Stimulated activated CD4-positive, alpha-beta T cell treated with anti-CD3 and anti-CD28 coated beads, Interleukin-4, amount 100 ng/mL, for 24 hours (primary cell): ENCODE measurements at places on chromosomes 7 and 10.

- DNase-seq: no peak
These were observed 410.0 kb upstream of the RNF32 start for GRCh38 chr7:156230576-156230975.

- no peak for DNase-seq
These were observed 9.2 kb downstream of the NEBL start for GRCh38 chr10:20887706-20888555.

GRCh38 chr10:30371954-30372353, 22.9 kb upstream of the MTPAP start:
- DNase-seq: no peak

GRCh38 chr10:94803307-94803706, 40.8 kb downstream of the CYP2C19 start:
- DNase-seq: no peak

GRCh38 chr10:102595293-102595692, 49.0 kb upstream of the TRIM8 start:
- no peak for DNase-seq

DNA sequence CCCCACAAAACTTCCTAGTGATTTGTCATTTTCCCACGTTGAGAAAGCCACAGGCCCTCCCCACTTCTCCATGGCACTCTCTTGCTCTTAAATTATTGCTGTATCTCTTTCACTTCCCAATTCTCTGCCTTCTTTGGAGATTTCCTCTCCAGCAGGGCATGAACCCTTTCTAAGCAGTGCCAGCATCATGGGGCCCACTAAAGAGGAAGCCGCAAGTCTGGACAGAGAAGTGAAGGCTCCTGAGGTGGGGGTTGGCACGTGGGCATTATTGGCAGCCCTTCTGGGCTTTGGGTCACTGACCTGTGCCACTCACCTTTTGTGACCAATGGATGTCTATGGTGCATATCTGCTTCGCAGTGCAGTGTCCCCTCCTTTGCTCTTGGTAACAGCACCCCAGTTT, 97.7 kb upstream of the TCF7L2 start:
- no peak for DNase-seq

GRCh38 chr10:68516766-68517165, 10.6 kb downstream of the SLC25A16 start:
- no peak for DNase-seq

GRCh38 chr7:27928001-27928400, 188.0 kb downstream of the TAX1BP1 start:
- DNase-seq: no peak

DNA sequence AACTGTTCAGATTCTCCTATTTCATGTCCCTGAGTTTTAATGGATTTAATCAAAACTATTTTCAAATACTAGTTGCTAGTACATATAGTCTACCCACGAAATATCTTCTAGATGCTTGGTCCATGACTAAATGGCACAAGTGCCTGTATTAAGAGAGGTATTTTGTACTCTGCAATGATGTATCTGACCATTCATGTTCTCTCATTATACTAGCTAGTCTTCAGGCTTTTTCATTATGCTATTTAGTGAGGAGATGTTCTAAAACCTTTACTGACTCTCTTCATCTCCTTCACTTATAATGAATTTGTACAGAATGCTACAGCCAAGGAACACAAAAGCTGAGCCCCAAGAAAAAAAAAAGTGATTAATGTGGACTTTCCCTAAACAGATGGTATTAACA, 222.5 kb downstream of the AHR start:
- no peak for DNase-seq

DNA sequence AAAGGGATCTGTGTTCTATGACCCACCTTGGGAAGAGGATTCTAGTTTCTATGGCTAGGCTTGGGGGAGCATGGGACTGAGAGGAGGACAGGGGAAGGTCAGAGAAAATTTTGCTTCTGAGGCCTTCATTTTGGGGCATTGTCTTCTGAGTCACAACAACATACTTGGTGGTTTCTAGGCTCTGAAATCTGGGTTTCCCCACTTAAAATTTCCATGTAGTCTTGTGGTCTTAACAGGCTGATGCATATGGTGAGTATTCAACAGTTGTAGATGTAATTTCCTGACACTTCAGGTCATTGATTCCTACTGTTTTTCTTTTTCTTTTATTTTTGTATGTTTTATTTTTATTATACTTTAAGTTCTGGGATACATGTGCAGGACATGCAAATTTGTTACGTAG, 88.5 kb downstream of the ANKRD7 start:
- DNase-seq: no peak

- DNase-seq: no peak
These were observed 28.2 kb upstream of the TPST1 start for GRCh38 chr7:66176914-66177313.

DNA sequence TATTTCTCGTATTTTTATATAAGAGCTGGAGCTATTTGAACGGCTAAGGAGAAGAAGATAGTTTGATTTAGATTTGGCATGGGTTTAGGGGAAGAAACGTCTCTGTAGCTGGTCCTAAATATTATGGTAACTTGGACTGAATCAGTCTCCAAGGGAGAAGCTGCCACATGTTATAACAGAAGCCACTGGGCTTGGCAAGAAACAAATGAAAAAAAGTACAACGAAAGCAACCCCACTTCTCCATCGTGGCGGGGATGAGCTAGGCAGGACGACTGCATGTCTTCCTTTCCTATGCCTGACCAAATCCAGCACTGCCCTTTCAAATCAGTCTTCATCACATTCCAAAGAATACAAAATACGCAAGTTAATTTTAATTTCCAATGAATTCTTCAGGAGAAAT, 196.7 kb upstream of the KLF14 start:
- DNase-seq: no peak

GRCh38 chr7:97305589-97305988, 188.1 kb downstream of the SDHAF3 start:
- DNase-seq: no peak

- peak; percentile 10 for DNase-seq
These were observed 1.2 kb upstream of the SGCE start for GRCh38 chr7:94656925-94657731.

- DNase-seq: no peak
These were observed 70.6 kb downstream of the CCDC71L start for GRCh38 chr7:106590209-106590816.

GRCh38 chr7:55526770-55527169, 45.5 kb downstream of the VOPP1 start:
- no peak for DNase-seq

DNA sequence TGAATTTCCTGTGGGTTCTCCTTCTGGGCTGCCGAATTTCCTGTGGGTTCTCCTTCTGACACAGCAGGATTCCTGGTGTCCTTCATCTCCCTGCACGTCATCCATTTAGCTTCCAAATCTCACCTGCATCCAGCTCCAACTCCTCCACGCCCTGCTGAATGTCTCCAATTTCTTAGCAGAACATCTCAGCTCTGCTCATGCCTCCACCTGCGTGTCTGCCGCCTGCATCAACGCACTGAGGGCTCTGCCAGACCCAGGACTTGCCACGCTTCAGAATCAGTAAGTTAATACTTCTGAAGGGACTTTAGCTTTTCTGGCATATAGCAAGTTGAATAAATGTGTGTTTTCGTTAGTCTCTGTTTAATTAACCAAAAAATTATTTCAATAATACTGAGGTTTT, 31.1 kb upstream of the VIPR2 start:
- DNase-seq: no peak

GRCh38 chr10:93874309-93875031, 19.3 kb upstream of the SLC35G1 start:
- DNase-seq: no peak

GRCh38 chr10:126598009-126598408, 72.5 kb downstream of the C10orf90 start:
- no peak for DNase-seq

DNA sequence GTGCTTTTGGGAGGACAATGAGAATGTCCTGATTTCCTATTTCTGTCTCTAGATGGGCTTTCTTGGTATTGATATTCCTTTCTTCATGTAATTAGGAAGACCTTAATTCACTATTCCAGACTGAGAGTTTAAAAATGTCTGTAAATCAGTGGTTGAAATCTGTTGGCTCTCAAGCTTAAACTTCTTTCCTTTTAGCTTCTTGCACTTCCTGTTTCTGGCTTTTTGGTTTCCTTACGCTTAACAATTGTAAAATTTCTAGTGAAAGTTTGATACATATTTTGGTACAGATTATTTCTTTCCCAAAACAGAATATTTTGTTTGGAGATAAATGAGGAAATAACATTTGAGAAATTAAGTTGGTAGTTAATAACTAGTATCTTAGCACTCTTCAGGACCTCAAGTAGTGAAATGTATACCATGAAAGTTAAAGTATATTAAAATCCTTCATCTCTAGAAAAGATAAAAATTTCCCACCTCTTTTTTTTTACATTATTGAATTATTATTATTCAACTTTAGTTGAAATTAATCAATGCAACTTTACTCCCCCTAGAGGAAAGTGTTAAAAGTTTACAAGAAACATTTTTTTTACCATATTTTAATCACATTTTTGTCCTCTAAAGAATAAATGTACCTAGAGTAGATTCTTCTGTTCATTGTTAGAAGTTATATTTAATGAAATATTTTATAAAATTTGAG, 137.2 kb downstream of the PHTF2 start:
- no peak for DNase-seq

GRCh38 chr10:10776363-10776762, 241.3 kb upstream of the CELF2 start:
- DNase-seq: no peak

GRCh38 chr7:21251151-21251800, 176.6 kb upstream of the SP4 start:
- DNase-seq: no peak

DNA sequence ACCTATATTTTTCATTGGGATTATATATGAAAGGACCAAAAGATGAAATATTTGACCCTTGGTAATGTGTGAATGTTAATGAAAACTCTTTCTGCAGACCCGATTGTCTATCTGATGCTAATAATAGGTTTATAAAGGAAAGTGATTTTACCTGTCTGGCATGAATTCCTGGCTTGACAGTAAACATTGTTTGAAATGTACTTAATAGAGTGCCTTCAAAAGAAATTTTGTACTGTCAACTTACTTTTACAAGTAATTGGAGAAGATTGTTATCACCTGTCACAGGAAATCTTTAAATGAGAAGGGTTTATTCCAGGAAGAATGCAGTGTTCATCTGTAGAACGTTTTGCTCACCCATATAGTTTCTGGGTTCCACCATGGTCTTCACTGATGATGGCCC, 588.2 kb downstream of the INHBA start:
- DNase-seq: no peak

- no peak for DNase-seq
These were observed 9.1 kb downstream of the KLF6 start for GRCh38 chr10:3775696-3776551.

GRCh38 chr10:54866666-54867065, 65.6 kb upstream of the PCDH15 start:
- DNase-seq: no peak

GRCh38 chr10:200405-200804, 65.2 kb downstream of the ZMYND11 start:
- DNase-seq: no peak

- no peak for DNase-seq
These were observed 55.9 kb upstream of the MXI1 start for GRCh38 chr10:110151467-110151866.

GRCh38 chr10:102523250-102524029, 19.7 kb downstream of the SUFU start:
- DNase-seq: no peak

- peak; percentile 80 for DNase-seq
These were observed 15.6 kb downstream of the PDAP1 start for GRCh38 chr7:99392659-99393354.

GRCh38 chr10:69061305-69062161, 26.4 kb upstream of the SRGN start:
- DNase-seq: peak; percentile 20

GRCh38 chr10:61765176-61766087, 102.7 kb downstream of the CABCOCO1 start:
- no peak for DNase-seq

DNA sequence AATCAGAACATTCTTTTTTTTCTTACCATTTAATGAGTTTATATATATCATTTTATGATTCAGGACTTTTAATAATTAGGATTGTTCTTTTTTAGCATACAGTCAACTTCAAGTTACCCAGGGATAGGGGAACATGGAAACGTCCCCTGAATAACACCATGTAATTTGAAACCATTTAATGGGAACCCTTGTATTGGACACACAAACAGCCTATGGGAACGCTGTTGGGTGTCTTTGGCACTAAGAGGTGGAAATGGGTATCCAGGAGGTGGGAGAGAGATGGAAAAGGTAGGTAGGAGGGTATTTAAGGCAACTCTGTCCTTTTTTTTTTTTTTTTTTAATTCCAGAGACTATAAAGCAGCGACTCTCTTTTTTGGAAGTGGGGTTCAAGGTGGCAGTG, 2.6 kb downstream of the LUC7L2 start:
- no peak for DNase-seq

- DNase-seq: no peak
These were observed 1.9 kb downstream of the SKIDA1 start for GRCh38 chr10:21523557-21524008.

- no peak for DNase-seq
These were observed 248.7 kb downstream of the CAMK1D start for GRCh38 chr10:12597788-12598765.

GRCh38 chr10:2948127-2948854, 119.1 kb upstream of the PFKP start:
- peak; percentile 15 for DNase-seq

GRCh38 chr10:132940791-132941465, 1.4 kb downstream of the CFAP46 start:
- no peak for DNase-seq

DNA sequence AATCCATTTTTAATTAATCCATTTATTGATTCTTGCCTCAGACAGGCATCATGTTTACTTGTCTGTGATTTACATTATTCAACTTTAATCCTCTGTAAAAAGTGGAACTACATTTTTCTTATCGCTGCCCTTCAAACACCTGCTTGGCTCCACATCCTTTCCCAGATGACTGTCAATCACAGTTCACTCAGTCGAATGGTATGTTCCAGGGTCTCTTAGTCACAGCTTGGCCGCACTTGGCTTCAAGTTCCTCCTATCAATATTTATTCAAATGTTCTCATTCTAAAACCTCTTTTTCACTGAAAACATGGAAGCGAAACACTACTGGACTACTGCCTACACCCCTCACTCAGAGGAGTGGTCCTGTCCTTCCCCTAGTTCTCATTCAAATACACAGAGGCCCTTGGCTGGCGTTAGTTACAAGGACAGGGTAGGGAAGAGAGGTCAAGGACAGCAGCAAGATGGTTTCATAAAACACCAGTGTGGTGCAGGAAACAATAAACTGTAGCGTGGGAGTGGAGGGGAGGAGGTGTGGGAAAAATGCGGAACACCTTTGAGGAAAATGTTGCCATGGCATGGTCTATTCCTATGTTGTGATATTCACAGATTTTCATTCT, 143.2 kb downstream of the USP6NL start:
- no peak for DNase-seq

GRCh38 chr7:71454981-71455380, 323.0 kb downstream of the GALNT17 start:
- DNase-seq: no peak

DNA sequence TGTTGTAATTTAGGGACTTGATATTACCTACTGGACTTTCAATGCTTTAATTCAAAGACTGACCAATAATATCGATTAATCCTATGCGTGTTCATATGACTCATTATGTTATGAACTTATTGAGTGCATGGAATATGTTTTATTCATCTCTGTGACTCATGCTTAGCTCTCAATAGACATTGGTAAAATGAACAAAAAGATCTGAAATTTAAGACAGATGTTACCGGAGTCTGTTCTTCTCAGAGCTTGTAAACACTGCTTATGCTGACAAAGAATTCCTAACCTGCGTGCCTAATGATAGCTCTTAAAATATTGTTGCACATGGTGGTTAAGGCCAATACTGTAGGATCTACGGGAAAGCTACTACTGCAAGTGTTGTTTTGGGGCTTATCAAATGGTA, 131.5 kb upstream of the ACBD5 start:
- no peak for DNase-seq
